ENCODE measurements at places on chromosomes 11 and 22.

DNA sequence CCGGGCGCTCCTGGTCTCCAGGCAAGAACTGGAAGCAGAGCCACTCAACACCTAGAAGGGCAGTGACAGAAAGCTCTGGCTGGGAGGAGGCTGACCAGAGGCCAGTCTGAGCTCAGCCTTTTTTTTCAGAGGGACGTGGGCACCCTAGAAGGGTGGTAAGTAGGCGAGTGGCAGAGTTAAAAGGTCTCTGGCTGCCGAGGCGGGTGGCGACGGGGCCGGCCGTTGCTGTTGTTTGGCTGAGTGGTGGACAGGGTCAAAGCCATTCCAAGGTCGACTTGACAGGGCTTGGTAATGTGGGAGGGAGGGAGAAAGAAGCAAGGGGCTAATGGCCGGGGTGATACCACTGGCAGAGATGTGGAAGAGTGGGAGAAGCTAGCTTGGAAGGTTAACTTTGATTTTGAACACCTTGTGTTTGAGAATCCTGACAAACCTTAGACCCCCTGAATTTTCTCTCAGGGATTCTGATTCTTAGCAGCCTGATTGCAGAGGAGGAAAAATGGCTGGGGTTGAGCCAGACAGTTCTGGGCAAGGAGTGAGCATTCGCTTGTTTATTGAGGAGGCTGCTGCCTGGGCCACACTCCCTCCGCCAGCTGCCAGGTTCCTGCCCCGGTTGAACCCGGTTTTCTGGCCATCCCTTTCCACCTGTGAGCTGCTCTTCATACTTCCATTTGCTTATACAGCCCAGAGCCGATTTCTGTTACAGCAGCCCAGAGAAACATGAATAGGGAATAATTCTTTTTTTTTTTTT lies 868 bp upstream of the SYCE3 start:
- DNase-seq = no peak

- DNase-seq = peak; percentile 47
Measured at GRCh38 chr11:117950301-117950700, 21.1 kb upstream of the TMPRSS13 start.

DNA sequence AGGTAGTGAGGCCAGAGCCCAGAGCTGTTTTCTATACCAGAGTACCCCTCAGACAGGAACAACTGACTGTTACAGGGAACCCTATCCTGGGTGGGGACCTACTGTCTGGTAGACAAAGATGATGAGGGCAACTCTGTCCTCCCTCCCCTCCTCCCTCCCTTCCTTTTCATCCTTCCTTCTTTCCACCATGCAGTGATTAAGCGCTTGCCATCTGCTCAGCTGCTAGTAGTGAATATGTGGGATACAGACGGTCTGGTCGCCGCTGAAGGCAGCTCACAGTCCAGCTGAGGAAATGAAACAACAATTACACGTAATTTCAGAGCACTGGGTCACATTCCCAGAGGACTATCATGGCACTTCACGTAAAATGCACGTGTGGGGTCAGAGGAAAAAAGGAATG lies 597.1 kb downstream of the BUD13 start:
- no peak for DNase-seq

DNA sequence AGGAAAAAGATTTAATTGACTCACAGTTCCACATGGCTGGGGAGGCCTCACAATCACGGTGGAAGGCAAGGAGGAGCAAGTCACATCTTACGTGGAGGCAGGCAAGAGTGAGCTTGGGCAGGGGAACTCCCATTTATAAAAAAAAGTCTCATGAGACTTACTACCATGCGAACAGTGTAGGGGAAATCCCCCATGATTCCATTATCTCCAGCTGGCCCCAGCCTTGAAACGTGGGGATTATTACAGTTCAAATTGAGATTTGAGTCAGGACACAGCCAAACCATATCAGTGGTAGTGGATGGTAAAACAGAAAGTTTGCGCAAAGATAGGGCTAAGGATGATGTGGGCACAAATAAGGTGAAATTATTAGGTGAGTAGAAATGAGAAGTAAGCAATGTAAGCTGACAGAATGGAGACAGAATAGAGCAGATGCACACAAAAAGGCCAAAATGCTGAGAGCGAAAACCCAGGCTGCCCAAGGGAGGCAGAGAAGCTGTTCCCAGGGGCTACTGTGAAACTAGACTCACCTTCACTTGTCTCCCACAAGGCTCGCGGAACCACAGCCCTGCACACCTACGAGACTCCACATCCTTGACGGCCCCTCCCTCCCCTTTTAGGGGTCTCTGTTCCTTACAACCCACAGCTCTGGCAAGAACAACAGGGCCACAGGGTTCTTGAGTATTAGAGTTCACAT lies 377.6 kb downstream of the CADM1 start:
- no peak for DNase-seq
